ENCODE measurements at places on chromosomes 6 and 20.

GRCh38 chr20:47397652-47398301, 41.3 kb upstream of the ZMYND8 start:
- DNase-seq: no peak

GRCh38 chr6:153873541-153873940, 165.5 kb upstream of the OPRM1 start:
- DNase-seq: no peak

GRCh38 chr6:169839493-169839892, 88.1 kb downstream of the ERMARD start:
- DNase-seq: no peak

- DNase-seq: no peak
These were observed 109.3 kb downstream of the CFAP61 start for GRCh38 chr20:20161611-20162010.

DNA sequence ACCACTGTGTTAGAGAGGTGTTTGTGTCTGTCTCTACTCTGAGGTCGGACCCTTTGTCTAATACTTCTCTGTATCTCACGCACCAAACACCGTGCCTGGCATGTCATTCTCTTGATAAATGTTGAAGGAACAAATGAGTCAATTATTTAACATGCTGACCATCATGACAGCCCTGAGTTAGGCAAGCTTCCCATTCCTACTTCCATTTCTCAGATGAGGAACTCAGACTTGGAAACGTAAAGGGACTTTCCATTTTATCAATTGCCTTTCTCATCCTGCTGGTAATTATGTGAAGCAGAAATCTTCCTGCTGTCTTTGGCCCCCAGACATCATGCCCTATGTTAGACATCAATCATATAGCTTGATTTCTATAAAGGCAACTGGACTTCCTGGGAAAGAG, 227.0 kb upstream of the ECI2 start:
- DNase-seq: no peak

DNA sequence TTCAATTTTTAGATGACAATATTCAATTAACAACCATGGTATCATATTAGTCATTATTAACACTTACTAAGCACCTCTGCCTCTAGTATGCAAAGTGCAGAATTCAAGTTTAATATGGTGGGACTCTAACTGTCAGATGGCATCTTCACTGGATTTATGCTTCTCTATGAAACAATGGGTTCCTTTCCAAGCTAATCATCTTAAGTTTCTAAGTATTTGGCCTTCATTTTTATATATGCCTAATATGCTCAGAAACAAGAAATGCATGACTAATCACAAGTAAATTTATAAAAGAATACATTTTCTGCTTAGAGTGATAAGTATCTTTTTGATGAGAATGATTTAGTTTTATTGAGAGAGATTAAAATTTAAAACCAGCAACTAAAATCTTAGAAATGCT, 144.7 kb downstream of the HIVEP2 start:
- DNase-seq: peak; percentile 44

- DNase-seq: no peak
These were observed 147.6 kb downstream of the SYNDIG1 start for GRCh38 chr20:24617080-24617432.

- DNase-seq: no peak
These were observed 150.4 kb downstream of the PCSK2 start for GRCh38 chr20:17377231-17377630.

GRCh38 chr20:63255931-63256704, 1.9 kb upstream of the NKAIN4 start:
- DNase-seq: no peak

GRCh38 chr6:31791324-31792089, 4.0 kb downstream of the VARS1 start:
- DNase-seq: peak; percentile 63

DNA sequence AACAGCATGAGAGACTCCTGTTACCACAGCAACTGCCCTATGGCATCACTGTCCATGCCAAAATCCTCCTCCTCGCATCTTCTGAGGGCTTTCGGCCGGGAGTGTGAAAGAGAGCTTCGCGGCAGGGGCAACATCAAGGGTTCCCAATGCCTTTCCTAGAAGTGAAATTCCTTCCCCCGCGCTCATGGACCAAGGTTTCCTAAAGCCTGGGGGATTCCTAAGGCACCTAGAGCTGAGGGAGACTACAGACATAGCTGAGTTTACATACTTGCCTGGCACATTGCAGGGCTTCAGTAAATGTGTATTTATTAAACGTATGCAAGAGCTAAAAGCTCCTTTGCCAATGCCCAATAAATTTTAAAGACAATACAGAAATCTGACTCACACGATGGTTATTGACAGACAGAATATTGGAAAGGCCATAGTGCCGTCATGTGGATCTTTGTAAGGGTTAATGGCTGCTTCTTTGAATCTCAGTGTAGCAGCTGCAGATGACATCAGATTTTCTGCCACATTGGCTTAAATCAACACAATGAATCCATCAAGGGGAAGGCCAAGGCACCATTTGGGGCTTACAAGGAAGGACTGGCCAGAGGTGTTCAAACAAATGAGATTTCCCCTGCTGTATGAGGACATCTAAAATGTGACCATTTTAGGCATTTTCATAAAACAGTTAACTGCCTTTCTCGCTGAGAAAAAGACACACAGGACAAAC, 281.2 kb upstream of the JARID2 start:
- DNase-seq: no peak

GRCh38 chr20:25372584-25373336, 17.9 kb downstream of the ABHD12 start:
- DNase-seq: peak; percentile 95

DNA sequence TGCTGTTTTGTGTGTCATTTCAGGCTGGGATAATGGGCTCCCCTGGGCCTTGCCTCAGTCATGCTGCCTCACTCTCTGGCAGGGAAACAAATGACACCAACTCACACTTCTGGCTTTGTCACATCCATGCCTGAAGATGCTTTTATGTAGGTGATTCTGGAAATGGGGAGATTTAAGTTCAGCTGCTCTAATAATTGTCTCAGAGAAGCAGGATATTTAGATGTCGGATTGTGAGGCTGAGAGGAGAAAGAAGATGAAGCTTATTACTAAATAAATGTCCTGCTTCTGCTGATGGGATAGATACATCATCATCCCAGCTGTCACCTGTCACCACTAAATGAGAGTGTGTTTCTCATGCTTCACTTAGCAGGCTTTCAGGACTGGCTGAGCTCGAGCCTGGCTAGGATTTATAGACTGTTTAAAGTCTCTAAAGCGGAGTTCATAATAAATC, 480.2 kb upstream of the SPTLC3 start:
- DNase-seq: no peak

DNA sequence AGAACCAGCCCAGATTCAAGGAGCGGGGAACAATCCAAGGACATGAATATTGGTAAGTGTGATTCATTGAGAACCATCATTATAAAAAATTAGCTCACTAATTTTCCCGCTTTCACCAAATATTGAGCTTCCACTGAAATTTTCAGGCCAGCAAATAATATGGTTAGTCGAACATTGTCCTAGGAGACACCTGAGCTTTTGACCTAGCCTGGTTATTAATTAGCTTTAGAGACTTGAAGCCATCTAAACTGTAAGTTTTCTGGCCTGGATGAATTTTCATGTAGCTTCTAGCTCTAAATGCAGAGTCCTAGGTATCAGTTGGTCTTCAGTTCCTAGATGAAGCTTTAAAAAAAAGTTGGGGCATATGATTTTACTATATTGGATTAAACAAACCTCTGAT, 17.1 kb upstream of the RALGAPA2 start:
- no peak for DNase-seq

DNA sequence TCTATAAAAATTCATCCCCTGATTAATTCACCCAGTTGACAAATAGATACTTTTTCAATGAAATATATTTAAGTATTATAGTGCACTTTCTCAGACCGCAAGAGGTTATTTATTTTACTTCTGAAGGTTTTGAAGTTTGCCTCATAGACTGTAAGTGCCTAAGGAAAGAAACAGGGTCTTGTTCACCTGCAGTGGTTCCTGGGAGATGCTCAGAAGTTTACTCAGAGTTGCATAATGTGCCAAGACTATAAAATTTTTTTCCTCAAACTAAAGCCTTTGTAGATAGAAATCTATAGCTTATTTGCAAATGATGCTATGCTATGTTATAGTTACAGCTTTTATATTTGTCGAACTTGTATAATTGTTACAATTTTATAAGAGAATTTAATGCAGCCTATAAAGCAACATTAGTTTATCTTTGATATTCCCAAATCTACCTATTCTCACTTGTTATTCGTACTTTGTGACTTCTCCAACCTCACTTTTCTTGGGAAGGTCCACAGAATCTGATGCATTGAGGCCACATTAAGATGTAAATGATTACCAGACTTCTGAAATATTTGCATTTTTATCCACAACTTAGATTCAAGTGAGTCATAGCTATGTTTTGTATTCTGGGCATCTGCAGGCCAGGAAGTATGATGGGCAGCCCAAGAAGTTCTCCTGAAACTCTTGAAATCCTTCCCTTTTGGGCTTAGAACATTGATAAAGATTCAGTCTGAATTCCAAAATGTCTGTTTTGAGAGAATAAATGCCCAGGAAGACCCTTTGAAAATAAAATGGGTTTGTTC, 35.7 kb downstream of the KCNQ5 start:
- DNase-seq: peak; percentile 64

- no peak for DNase-seq
These were observed 17.4 kb upstream of the ARMC12 start for GRCh38 chr6:35719404-35719829.

DNA sequence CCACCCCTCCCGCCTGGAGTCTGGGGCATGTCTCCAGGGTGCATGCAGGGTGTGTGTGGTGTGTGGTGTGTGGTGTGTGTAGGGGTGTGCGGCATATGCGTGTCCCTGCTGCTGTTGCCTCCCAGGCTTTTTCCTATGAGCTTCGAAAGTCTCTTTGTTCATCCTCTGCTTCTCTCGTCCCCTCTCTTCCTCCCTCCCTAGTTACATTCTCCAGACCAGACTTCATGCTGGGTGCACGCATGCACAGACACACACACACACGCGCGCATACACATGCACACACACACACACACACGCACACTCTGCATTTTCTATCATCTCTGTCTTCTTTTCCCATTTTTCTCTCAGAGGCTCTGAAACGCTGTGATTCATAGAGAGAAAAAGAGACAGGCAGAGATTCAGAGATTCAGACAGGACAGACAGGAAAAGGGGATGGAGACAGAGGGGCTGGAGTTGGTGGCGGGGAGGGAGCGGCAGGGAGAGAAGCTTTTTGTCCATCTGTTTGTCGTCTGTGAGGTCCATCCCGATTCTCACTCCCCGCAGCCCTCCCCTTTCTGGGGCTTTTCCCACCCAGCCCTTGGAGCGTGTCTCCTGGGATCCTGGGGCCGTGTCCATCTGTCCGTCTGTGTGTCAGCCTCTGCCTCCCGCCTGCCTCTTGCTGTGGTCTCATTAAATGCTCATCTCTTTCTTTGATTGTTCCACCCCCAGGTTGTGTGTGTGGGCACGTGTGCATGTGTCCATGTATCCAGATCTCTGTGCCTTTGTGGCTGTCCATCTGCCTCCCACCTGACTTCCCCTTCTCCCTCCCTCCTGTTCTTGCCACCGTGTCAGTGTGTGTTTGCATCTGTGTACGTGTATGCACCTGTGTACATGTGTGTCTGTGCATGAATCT, 62.6 kb downstream of the SRC start:
- DNase-seq: peak; percentile 33

DNA sequence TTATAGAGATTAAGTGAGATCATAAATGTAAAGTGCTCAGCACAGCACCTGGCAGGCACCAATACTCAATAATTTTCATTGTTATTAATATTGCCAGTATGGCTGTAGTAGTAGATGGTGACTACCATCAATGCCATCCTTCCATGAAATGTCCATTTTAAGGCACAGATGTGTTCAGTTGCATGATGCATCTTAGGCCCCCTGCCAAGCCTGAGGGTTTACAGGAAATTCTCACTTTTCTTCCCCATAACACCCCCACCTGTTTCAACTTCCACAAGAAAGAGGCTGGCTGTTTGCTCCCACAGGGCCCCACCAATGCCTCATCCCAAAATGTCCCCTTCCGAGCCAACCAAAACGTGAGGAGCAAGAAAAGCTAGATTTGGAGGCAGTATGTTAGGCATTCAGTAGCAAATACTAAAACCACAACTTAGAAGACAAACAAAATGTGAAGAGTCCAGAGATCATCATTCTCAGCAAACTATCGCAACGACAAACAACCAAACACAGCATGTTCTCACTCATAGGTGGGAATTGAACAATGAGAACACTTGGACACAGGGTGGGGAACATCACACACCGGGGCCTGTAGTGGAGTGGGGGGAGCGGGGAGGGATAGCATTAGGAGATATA, 110.6 kb upstream of the NHSL1 start:
- no peak for DNase-seq

DNA sequence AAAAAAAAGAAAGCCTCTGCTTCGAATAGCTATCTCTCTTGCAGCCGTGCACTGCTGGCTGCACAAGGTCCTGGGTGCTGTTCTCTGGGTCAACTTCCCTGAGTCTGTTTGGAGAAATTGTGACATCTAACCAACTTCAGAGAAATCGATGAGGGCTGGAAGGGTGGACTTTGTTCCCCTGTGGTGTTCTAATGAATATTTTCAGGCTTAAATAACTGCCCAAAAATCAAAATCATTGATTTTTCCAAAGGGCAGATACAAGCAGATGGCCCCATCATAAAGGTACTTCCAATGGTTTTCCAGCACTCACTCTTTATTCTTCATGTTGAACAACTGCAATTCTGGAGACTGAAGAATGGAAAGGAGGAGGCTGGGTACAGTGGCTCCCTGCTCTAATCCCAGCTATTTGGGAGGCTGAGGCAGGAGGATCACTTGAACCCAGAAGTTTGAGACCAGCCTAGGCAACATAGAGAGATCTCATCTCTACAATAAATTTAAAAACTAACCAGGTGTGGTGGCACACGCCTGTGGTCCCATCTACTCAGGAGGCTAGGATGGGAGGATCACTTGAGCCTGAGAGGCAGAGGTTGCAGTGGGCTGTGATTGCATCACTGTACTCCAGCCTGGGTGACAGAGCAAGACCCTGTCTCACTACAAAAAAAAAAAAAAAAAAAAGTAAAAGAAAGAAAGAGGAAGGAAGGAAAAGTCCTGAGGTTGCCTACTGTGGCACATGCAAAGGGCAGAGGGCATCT, 59.1 kb downstream of the FOXA2 start:
- no peak for DNase-seq

- peak; percentile 38 for DNase-seq
These were observed 497.8 kb downstream of the PREX1 start for GRCh38 chr20:48329676-48330664.

DNA sequence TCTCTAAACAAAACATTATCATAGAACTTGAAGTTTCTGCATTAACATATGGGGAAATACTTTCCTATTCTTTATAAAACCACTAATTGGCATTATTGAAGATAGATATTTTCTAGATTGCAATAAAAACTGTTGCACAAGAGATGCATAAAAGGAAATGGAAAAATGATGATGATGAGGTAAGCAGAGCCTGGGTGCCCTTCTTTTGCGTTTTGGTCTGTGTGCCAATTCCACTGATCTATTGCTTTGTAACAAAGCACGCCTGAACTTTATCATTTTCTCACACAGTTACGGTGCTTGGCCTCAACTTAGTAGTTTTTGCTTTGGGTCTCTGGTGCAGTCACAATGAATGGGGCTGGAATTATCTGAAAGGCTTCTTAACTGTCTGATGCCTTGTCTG, 450.5 kb downstream of the MAFB start:
- no peak for DNase-seq

GRCh38 chr20:55173601-55174000, 698.2 kb downstream of the DOK5 start:
- no peak for DNase-seq

GRCh38 chr6:160394654-160395035, 46.5 kb downstream of the SLC22A3 start:
- DNase-seq: no peak

GRCh38 chr6:41588111-41588510, 41.9 kb downstream of the FOXP4 start:
- no peak for DNase-seq

All from EH (cell line).